ENCODE measurements at places on chromosomes 7 and 10.

DNA sequence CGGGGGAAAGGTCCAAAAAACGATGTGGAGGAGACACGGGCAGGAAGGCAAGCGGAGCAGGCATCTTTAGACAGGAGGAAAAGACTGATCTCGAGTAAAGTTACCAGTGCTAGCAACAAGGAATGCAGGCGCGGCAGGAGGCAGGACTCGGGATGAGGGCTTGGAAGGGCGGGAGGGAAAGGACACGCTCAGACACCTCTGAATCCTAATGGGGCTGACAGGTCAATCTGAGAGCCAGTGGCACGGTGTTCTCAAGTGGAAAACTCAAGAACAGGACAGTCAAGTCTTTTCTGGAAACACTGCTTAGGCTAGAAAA is 155.3 kb upstream of the COBL start:
- DNase-seq, result no peak

- DNase-seq, result no peak
These were observed 1.7 kb upstream of the TBATA start for GRCh38 chr10:70786799-70787415.

DNA sequence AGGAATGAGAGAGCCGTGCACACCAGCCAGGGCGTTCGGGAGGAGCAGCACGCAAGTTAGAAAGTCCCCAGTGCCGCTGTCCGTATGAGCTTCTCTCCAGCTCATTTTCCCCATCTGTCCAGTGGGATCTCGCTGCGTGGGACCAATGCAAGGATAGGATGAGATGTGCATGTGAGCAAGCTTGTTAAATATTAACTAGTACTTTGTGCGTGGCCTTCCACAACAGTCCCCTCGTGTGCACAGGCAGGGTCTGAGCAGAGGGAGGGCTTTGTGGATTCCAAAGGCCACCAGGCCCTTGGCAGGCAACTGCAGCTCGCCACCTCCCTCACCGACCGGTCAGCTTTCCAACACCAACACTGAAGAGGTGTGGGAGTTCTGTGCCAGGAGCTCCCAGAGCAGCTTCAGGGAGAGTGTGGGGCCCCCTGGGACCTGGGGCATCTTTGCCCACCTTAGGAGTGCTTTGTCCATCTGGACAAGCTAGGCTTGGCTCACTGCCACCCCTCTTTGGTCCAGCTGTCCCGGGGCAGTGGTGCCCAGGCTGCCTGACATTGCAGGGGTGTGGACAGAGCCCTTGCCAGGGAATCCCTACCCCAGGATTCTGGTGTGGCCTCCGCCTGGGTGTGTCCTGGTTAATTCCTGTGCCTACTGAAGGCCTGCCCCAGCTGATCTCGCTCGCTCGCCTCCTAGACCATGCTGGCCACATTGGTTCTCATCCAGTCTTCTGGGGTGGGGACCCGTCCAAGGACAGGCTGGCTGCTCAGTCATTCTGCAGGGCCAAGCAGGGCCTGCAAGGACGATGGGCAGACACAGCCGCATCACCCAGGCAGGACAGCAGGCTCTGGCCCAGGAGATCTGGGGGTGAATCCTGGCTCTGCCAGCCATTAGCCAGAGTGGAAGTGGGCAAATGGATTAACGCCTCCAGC is 5.3 kb downstream of the FAM20C start:
- no peak for DNase-seq

DNA sequence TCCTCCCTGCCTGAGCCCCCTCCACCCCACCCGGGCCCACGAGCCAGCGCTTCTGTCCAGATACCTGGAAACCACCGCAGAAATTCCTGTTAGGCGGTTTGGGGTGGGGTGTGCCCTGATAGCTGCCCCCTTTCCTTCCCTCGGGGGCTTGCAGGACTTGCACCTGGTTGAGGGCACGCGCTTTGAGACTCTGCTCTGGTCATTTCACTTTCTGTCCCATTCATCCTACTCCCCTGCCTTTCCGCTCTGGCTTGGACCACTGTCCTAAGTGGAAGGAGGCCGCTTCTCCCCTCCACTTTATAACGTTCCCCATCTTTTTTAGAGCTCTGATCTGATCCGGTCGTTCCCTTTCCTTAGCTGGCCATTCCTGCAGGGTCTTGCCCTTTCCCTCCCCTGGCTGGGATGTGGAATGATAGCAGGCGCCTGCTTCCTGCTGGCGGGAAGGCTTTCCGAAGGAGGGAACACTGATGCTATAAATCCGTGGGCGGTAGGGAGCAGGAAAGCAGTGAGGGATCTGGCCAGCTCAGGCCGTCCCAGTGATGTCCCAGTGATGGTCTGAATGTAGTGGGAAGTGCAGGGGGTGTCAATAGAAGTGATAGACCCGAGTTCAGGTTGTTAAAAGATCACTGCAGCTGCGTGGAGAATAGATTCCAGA is 852 bp upstream of the PRKAR1B start:
- peak; percentile 75 for DNase-seq

- peak; percentile 48 for DNase-seq
These were observed 11.3 kb upstream of the INMT start for GRCh38 chr7:30740417-30741181.

DNA sequence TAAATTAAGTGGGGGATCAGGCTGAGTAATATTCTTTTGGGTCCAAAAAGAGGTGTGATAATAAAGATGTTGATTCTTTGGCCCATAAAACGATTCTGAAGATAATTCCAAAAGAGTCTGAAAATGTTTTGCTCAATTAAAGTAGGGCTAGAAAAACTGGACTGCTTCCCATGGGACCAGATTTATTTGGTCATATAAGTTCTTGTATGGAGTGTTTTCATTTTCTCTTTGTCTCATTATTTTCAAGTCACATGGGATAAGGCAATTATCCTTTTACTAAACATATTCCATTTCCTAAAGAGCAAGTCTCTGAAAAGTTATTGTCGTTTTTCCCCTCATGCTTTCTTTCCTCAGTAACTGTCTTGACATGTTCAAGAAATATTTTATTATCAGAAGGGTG is 41.5 kb downstream of the CDK6 start:
- no peak for DNase-seq

GRCh38 chr7:54545241-54545563 is 3.0 kb downstream of the VSTM2A start:
- DNase-seq, result no peak

DNA sequence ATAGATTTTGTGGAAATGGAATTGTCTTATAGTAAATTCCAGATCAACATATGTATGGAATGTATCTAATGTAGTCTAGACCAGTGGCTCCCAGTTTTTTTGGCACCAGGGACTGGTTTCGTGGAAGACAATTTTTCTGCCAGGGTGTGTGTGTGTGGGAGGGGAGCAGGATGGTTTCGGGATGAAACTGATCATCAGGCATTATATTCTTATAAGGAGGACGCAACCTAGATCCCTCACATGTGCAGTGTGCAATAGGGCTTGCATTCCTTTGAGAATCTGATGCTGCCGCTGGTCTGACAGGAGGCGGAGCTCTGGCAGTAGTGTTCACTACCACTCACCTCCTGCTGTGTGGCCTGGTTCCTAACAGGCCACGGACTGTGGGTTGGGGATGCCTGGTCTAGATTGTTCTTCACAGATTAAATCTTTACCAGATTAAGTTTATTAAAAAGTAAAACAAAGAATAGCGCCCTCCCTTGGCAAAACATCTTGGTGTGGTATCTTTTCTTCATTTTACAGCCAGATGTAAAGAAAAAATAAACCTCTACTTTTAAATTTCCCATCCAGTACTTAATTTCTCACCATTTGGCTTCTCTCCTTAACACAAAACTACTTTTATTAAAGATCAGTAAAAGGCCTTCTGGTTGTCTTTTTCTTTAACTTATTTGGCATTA is 48.4 kb downstream of the SEPTIN7 start:
- no peak for DNase-seq
